ENCODE measurements at places on chromosomes 3 and 15. TPM values are rescaled to one million over a fixed set of nuclear protein-coding genes. Genes with fewer than 3 reads are reported as not detected.

DNA sequence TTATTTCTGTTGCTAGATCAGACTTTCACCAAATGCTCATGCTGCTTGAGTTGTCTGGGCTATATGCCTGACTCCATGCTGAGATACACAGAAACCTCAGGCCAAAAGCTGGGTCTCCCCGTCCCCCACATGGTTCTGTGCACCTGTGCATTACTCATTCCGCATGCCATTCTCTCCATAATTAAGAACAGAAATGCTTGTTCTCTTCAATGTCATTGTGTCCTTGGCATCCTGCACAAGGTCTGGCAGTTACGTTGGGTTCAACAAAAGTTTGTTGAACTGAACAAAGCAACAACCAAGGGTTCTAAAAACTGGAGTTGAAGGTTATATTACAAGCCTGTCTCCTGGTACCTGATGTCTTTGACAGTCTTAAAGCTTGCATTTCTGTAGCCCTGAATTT is 177.5 kb downstream of the FNDC3B start:
- DNase-seq, result no peak

GRCh38 chr15:59369597-59369996 is 3.1 kb downstream of the MYO1E start:
- no peak for DNase-seq

GRCh38 chr15:61126811-61127210 is 102.3 kb downstream of the RORA start:
- DNase-seq, result no peak

DNA sequence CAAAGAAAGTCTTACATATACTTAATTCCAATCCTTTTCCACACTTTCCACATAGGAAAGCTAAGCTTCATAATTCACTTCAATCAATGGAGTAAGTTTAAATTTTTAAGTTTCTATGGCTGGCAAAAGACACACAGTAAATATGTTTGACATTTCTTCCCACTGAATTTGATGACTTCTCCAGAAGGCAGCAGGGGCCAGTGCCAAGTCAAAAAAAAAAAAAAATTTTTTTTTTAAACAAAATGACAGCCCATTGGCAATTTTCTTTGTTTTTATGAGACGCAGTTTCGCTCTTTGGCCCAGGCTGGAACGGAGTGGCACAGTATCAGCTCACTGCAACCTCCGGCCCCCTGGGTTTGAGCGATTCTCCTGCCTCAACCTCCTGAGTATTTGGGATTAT is 28.7 kb downstream of the ATP13A3 start:
- DNase-seq, result no peak

DNA sequence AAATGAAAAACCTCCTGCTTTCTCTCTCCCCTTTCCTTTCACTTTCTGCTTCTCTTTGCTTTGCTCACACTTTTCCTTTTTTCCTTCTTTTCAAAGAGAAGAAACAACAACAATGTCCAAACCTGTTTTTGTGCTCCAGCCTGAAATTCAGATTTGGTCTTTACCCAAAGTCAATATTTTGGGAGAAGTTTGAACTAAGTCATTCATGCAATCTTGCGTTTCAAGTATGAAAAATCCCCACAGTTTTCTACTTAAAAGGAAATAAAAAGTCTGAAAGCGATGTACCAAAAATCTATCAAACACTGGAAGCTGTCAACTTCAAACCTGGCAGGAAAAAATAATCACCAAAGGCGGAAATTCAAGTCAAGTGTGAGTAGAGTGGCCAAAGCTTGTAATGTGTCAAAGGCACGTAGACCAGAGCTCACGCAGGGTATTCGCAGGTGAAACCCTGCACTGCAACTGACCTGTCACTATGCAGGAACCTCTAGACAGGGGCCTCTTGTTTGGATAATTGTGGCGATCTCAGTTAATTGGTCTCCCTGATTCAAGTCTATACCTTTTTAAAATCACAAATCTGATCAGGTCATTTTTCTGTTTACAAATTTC is 118.8 kb upstream of the GALNT15 start:
- DNase-seq, result no peak

GRCh38 chr3:145649368-145649887 is 511.6 kb downstream of the PLOD2 start:
- no peak for DNase-seq

- no peak for DNase-seq
Observed at GRCh38 chr15:67137951-67138848, 72.8 kb downstream of the SMAD3 start.

- peak; percentile 96 for DNase-seq
Observed at GRCh38 chr15:69760890-69761568, 308.4 kb downstream of the RPLP1 start.

GRCh38 chr3:46293035-46293724 is 50.9 kb downstream of the CCR3 start:
- no peak for DNase-seq

DNA sequence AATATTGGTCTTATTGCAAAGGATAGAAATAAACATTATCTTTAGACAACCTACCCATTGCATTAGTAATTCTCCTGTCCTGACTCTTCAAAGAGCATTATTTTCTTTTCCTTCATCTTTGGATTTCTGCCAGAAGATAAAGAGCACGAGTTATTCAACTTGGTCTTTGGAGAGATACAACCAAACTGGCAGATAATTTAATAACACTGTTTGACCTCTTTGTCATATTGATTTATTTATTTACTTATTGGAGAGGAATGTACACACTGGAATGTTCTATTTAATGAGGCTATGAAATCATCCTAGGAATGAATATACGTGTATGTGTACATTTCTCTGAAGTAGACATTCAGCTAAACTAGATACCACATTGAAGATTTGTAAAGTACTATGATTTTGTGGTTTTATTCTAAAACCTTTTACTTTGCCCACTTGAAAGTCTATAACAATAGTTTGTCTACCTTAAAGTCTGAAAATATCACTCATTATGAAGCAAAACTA is 462.1 kb downstream of the C3orf38 start:
- DNase-seq, result no peak

DNA sequence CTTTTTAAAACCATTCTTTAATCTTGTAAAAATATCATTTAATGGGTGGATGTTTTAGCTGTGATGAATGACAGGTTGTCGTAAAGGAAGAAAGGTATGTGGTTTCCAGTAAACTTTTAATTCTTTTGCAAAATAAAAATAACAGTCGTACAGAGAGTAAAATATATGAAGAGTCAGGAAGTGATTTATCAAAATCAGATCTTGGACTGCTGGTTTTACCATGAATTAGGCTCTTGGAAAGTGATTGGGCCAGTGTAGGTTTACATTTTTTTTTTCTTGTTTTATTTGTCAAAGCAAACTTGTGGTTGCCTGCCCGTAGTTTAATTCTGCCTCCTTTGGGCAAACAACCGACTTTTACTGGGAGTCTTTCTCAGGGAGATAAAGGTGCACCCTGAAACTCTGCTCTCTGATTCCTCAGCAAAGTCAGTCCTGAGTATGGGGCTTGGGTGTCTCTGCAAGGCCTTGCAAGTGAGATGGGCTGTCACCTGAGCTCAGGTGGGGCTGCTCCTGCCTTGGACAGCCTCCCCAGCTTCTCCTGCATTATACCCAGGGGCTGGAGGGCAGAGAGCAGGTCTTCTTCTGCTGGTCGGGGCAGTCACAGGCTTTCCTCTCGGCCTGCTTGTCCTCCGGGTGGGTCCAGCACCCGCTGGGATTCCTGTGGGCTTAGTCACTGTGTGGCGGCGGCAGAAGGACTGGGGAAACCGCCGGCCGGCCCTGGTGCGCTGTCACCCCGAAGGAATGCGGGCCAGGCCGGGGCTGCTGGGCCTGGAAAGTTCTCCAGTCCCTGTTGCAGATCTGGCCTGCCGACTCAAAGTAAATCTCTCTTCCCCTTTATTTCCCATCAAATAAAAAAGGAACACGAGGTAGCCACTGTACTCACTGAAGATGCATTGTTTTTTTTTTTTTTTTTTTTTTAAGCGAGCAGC is 79.0 kb downstream of the IGF1R start:
- DNase-seq, result peak; percentile 98

- DNase-seq, result no peak
Observed at GRCh38 chr15:99603828-99604227, 38.0 kb downstream of the MEF2A start.

- DNase-seq, result peak; percentile 52
Observed at GRCh38 chr15:63212050-63213004, 22.9 kb downstream of the RAB8B start.

DNA sequence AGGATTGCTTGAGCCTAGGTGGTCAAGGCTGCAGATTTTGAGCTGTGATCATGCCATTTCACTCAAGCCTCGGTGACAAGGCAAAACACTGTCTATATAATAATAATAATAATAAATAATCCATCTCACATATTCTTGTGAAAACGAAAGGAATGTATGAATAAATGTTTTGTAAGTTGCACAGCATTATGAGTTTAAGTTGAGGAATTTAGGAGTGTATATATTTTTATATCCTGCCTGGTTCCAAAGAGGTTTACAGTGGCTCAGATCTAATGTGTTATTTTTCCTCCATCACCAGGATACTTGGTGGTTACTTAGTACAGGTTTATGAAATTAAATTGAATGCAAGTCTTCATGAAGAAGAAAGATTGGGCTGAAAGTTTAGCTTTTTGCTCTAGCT is 77.2 kb downstream of the ATG7 start:
- no peak for DNase-seq

GRCh38 chr3:155891321-155891720 is 20.9 kb downstream of the GMPS start:
- DNase-seq, result no peak

DNA sequence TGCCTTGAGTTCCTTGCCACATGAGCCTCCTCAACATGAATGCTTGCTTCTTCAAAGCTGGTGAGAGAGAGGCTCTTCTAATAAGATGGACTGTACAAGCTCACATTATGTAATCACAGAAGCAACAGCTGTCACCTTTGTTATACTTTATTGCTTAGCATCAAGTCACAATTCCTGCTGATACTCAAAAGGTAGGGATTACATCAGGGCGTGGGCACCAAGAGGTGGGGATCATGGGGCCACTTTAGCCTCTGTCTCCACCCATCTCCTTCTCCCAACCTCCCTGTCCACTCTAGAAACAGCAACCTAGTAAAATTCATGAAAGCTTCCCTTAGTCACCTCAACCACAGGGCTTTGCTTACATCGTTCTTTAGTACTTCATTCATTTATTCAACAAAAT is 95.9 kb downstream of the FAM43A start:
- DNase-seq, result no peak

- DNase-seq, result no peak
Observed at GRCh38 chr3:53803816-53804695, 42.2 kb downstream of the CHDH start.

GRCh38 chr3:191492601-191493000 is 31.6 kb downstream of the PYDC2 start:
- no peak for DNase-seq

DNA sequence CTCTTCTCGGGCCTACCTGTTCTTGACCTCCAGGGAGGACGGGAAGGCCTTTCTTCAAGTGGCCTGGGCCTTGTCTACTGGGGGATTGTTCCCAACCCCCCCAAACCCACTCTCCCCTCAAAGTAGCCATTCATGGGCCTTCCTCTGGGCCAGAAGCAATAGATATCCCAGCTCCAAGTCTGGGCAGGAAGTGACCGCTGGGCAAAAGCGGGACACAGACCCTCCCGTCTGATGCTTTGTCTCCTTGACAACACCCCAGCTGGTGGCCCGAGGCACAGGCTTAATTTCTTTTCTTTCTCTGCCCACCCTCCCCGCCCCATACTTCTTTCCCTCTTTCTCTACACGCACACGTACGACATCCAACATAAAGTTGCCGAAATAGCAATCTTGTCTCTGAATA is 41.4 kb upstream of the FEZF2 start:
- no peak for DNase-seq

DNA sequence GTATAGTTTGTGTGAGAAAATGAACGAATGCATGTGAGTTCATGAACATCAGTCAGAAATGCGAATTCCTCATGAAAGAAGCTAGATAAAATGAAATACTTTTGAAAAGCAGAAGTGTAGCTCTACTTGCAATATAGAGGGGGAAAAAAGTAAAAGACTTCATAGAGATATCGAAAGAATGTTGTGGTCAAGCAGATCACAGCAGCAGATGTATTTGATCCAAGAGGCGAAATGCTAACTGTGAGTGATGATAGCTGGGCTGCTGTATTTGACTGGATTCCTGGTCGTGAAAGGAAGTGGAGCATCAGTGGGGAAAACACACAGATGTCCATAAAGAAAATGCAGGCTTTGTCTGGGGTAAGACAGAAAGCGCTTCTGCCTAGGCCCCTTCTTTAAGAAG is 112.4 kb downstream of the ADAMTSL3 start:
- no peak for DNase-seq

DNA sequence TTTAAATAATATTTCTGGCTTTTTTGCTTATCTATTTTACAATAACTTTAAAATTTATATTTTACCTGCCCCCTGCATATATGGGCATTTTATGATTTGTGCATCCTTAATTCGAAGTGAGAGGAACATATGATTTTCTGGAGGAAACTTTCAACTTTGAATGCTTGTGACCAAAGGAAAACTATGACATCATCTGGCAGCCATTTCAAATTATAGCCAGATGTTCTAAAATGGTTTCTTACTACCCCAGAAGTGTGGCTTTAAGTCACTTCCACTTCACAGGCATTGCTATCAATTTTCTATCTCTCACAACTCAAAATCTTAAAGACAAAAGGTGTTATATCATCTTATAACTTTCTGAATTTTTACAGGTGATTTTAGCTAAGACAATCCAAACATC is 508.8 kb downstream of the RBMS3 start:
- DNase-seq, result no peak

- no peak for DNase-seq
Observed at GRCh38 chr15:97993310-97993738, 32.8 kb downstream of the ARRDC4 start.

GRCh38 chr3:10228248-10228950 is 19.9 kb upstream of the TATDN2 start:
- DNase-seq, result no peak

DNA sequence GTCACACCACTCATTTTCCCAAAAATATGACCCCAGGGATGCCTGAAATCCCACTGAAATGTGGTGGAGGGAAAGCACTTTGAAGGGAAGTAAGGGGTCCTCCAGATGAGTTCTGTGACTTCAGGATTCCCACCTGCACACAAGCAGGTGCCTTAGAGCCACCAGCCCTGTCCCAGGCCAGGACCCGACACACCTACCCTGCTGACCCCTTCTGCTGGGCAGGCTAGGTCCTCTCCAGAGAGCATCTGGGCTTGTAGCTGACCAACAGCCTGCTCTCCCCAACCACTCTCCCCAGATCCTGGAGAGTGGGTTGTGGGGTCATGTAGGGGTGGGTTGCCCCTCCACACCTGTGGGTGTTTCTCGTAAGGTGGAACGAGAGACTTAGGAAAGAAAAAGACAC is 14.9 kb upstream of the CILP start:
- DNase-seq, result no peak

TPRG1 gene
- total RNA-seq, result 0.50 TPM

CD86 gene
- not detected for total RNA-seq

ARGFX gene
- total RNA-seq, result not detected

KIF15 gene
- 26.1 TPM for total RNA-seq

MYO5A gene
- total RNA-seq, result 23.2 TPM

SLC28A2 gene
- not detected for total RNA-seq

SLC22A14 gene
- not detected for total RNA-seq

GOLGA6L10 gene
- total RNA-seq, result 0.19 TPM

C15orf61 gene
- total RNA-seq, result 3.4 TPM

NANOGP8 gene
- not detected for total RNA-seq

FBXO40 gene
- not detected for total RNA-seq

ANKRD34C gene
- total RNA-seq, result not detected

CACNA1D gene
- not detected for total RNA-seq
